ENCODE measurements at places on chromosomes 12 and 14.

- DNase-seq = no peak
These were observed 1201.5 kb downstream of the BCL11B start for GRCh38 chr14:98070536-98070935.

DNA sequence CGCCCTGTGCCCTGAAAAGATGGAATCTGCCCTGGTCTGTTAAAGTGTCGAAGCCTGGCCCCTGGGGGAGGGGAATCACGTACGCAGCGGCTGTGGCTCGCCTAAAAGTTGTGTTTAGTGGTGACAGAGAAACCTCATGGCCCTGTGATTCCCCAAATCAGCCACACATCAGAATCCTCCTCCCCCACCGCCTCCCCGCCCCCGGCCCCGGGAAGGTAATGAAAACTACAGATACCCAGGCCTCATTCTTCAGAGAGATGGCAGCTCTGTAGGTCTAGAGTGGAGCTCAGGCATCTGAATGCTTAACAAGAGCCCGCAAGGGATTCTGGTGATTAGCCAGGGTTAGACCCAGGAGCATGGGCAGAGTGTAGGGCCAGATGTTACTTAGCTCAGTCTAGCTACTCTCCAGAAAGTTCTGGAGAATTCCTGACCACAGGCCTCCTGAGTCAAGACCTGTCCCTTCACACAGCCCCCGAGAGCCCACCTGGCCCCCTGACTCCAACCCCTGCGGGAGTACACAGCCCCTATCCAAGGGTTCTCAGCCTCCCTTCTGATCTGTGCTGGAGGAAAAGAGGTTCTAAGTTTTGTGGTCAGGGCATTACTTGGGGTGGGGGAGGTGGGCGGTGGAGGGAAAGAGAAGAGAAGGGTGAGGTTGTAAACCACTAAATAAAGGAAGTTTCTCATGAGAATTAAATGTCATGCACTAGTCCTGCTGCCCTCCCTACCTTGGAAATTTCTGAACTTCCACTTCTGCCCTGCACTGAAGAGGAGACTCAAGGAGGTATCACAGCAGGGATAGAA lies 114.8 kb downstream of the PLXNC1 start:
- no peak for DNase-seq

GRCh38 chr14:69713993-69714679 lies 52.8 kb upstream of the SRSF5 start:
- no peak for DNase-seq

- DNase-seq = no peak
These were observed 4.5 kb downstream of the DAO start for GRCh38 chr12:108884116-108885012.

DNA sequence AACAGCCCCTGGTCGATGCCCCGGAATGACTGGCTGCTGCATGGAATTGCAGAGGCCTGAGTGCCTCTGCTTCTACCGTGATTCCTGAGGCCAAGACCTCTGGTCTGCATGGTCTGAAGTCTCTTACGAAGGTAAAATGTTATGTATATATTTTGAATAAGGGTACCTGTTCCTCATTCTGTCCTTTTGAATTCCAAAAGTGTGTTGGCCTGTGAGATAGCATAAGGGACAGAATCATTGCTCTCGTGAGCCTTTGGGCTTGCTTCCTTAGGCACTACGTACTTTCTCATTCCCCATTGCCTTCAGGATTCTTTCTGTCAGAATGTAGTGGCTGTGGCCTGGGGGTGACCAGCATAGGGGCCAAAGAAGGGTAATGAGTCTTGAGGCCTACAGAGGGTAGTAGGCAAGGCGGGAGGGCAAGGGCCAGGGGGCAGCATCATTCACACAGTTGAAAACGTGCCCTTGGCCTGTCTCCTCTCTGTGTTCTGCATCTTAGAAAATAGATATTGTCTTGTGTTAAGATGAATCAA lies 19.5 kb downstream of the TRAF3 start:
- DNase-seq = no peak

- no peak for DNase-seq
These were observed 176.1 kb upstream of the SLC38A2 start for GRCh38 chr12:46548605-46549071.
